HT-29 (cell line): ENCODE measurements at places on chromosomes 2 and 18.

DNA sequence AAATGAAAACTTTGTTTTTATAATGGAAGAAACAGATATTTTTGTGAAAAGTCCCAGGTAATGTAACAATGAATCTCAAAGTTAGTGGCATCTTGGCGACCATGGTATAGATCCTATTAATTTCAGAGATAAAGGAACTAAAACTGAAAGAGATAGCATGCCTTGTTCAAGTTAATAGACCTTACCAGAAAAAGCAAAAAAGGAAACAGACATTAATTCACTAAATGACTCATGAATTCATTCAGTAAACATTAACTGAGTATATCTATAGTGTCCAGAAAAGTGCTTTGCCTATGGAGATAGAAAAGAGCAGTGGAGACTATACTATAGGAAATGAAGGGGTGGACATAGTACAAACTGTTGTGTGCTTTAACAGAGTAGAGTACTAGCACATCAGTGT is 763.3 kb downstream of the TRIB2 start:
- no peak for DNase-seq

DNA sequence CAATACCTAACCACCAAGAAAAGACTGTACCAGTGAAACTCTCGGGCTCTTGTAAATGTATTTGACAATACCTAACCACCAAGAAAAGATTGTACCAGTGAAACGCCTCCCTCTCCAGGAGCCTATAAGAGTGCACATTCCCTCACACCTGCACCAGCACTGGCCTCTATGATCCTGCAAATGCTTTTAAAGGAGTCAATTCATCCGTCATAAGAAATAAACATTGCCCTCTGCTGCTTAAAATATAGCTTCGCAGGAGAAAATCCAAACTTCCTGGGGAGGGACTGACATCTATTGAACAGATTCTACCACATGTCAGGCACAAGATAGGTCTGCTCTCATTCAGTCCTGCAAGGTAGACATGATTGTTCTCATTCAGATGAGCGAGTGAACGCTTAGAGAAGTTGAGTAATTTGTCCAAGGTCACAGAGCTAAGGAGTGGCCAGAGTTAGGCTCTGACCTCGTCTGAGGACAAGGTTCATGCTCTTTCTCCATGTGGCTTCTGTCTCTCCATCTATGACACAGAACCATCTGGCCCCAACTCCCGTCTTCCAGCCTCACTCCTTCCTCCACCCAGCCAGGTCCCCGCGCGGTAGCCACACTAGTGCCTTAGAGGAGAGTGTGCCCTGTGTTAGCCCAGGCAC is 38.7 kb downstream of the MCFD2 start:
- peak; percentile 87 for DNase-seq

DNA sequence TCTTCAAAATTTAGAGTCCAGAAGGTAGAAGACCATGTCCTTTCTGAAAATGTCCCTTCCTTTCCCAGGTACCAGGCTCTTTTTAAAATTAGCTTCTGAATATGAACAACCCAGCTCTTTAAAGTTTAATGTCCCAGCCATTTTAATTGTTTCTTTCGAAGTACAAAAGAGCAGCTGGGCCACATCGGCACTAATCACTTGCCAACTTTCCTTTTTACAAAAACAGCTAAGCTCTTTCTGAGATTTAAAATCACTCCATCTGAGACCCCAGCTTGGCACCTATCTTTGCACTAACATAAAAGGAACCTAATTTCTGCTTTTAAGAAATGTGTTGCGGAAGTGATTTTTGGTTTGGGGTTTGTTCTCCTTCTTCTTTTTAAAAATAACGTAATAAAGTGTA is 2.6 kb downstream of the BOD1L2 start:
- no peak for DNase-seq

DNA sequence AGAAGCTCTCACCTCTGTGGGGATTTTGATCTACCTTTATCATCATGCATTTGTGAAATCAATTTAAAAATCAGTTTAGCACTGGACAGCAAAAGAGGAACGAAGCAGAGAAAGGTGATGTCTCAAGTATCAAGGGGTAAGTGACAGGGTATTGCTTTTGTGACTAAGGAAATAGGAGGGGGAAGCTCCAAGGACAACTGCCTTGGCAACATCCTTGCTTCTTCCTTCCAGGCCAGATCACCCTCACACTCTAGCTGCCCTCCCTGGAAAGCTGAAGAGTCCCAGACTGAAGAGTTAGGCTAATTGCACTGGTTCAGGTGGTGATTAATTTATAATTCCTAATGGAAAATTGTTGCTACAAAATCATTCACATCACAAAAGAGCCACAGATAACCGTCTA is 859.1 kb upstream of the ACVR2A start:
- no peak for DNase-seq

DNA sequence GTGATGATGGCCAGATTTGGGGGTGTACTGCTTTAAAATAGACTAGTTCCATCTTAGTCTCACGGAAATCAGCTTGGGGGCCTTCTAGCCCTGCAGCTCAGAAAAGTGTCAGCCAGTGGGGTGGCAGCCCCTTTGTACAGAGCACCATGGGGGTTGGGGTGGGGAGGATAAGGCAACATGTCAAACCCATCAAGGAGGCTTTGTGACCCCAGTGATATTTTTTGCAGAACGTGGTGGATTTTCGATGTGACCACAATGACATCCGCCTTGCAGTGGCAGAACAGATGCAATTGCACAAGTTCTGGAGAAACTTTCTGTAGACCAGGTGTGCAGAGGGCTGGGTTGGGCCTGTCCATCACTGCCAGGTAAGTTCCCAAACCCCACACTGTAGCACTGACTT is 3.0 kb upstream of the CD8A start:
- no peak for DNase-seq

DNA sequence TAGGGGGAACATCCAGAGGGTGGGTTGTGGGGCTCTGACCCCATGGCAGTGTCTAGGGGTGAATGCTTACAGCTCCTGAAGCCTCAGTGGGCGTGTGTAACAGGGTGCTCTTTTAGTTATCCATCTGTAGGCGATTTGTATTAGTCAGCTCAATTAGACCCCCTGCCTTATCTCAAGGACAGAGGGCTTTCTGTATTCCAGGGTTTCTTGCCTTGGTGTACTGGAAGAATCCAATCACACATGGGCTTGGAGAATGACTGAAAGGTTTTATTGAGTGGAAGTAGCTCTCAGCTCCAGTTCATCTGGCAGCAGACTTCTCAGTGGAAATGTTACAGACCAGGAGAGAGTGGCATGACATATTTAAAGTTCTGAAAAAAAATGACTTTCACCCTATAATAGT is 334.0 kb upstream of the GCFC2 start:
- DNase-seq: no peak
